ENCODE measurements at places on chromosomes 2 and 18. TPM values are rescaled to one million over a fixed set of nuclear protein-coding genes. Genes with fewer than 3 reads are reported as not detected.

The ADD2 gene
- not detected for total RNA-seq

The PDE1A gene
- not detected for total RNA-seq

The C2orf72 gene
- total RNA-seq, result not detected

The CD8B2 gene
- not detected for total RNA-seq

The MC4R gene
- not detected for total RNA-seq

The ERICH2 gene
- total RNA-seq, result 2.4 TPM

The LIPT1 gene
- total RNA-seq, result 9.2 TPM

The STEAP3 gene
- total RNA-seq, result 28.8 TPM

The CXCR4 gene
- total RNA-seq, result not detected
